ENCODE measurements at places on chromosomes 12 and 14.

GRCh38 chr14:54425537-54426274 is 15.5 kb downstream of the CNIH1 start:
- DNase-seq, result no peak

- no peak for DNase-seq
These were observed 49.3 kb upstream of the RERGL start for GRCh38 chr12:18139254-18139653.

DNA sequence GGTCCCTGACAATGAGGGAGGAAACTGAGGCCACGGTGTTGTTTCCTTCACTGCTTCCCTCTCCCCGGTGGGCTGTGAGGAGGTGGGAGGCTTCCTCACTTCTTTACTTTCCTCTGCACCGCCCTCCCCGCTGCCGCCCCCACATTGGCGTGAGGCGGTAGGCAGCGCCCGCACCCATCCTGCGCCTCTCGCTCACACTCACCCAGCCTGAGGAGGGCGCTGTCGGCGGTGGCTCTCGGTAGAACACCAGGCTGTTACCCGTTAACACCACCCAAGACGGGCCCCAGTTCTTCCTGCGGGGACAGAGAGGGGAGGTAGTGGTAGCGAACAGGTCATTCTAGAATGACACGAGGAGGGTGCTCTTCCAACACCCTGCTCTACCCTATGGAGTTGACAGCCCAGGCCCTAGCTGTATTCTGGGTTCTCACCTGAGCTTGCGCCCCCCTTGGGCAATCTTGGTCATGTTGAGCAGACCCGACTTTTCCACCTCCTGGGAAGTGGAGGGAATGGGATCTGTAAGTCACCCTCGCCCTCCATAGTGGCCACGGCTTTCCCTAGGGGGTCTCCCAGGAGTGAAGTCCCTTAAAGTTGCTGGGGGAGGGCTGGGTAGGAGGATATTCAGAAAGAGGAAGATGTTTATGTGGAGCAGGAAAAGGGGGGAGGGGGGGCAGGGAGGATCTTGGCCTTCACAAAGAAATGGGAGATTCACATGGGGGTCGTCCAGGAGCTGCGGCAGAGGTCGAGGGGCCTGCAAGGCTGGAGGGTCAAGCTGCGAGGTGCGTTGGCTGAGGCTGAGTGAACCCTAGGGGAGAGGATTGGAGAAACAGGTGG is 3.3 kb downstream of the ARHGAP9 start:
- no peak for DNase-seq

DNA sequence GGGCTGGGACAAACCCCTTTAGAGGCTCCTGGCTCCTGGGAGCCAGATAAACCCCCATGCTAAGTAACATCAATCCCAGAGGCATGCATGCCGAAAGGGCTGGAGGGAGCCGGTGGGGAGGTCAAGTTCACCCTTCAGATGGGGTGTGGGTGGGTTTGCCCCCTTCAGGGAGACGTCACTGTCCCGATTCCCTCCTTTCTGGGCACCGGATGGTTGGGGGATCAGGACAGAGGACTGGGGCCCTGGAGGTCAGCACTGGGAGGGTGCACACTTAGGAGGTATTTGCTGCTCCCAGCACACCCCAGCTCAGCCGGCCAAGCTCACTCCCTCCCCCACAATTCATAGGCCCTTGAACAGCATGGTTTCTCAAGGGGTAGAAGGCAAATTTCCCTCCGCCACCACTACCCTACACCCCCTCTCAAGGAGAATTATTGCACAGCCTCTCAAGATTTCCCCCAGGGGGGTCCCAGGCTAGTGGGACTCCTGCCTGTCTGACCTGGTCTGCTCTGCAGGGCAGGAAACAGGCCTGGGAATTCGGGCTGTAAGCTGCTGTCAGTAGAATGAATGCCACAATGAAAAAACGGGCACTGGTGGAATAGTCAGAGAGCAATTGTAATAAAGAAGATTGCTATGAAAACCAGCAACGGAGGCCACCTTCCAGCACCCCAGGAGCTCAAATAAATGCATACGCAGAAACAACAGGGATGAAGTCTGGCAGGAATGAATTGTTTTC is 63.5 kb downstream of the GALNT16 start:
- DNase-seq, result no peak

DNA sequence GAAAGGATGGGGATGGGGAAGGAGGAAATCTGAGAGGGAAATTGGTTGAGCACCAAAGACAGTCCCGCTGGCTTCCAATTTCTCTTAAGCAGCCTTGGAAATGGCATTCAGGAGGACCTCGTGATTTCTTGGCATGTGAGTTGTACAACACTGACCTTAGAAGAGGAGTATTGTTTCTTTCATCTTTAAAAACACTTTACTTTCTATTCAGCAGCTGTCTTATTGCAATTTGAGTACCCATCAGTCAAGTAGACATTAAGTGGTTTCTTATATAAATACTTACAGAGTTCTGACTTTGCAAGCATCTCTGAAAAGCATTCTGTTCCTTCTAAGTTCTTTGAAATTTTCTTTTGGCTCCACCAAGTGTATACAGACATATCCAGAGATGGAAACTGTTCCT is 83.2 kb downstream of the LMNTD1 start:
- DNase-seq, result no peak

GRCh38 chr12:19273482-19274330 is 144.2 kb downstream of the PLEKHA5 start:
- no peak for DNase-seq

- no peak for DNase-seq
These were observed 86.1 kb downstream of the SLC24A4 start for GRCh38 chr14:92409043-92409442.

DNA sequence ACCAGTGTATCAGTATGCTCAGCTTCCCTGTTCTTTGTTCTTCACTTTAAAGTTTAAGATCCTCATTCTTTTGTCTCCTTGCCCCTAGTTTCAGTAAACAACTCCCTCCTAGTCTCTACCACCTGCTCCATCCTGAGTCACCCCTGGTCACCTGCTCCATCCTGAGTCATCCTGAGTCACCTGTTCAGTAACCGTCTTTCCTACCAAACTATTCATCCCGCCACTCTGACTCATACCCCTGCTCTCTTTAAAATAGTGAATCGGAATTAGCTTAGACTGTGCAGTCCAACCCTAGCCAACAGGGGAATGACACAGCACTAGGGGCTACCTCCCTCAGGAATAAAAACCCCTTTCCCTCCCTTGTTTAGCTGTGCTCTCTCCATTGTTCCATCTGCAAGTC is 888.1 kb upstream of the MDGA2 start:
- no peak for DNase-seq
